Fibroblast of skin of right quadriceps (primary cell): ENCODE measurements at places on chromosomes 2 and 18.

DNA sequence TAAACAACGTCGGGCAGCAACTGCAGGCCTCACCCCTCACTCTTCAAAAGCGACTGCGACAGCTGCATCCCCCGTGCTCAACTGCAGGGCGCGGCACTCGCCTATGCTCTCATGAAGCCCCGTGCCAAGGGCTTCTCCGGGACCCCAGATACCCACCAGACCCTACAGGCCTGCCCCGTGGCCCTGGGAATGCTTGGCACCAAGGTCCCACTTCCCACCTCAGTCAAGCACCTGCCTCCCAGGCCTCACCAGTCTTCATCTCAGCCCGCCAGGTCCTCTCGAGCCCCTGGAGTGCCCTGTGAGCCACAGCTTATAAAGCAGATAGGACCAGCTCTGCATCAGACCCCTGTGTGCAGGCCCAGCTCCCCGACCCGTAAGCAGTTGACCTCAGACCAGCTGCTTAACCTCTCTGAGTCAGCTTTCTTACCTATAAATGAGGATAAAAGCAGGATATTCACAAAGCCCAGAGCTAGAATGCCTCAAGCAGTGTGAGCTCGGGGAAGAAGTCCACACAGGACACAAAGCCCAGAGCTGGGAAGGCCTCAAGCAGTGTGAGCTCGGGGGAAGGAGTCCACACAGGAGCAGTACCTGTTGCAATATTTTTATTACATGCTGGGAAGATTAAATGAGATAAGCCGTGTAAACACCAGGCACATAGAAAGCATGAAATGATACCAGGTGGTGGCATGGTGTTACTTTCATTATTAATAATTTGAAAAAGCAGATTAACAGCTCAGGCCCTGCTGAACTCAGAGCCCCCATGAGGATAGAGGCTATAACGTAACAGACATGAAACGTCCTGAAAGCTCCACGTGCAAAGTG lies 96.9 kb downstream of the HDAC4 start:
- DNase-seq: no peak

DNA sequence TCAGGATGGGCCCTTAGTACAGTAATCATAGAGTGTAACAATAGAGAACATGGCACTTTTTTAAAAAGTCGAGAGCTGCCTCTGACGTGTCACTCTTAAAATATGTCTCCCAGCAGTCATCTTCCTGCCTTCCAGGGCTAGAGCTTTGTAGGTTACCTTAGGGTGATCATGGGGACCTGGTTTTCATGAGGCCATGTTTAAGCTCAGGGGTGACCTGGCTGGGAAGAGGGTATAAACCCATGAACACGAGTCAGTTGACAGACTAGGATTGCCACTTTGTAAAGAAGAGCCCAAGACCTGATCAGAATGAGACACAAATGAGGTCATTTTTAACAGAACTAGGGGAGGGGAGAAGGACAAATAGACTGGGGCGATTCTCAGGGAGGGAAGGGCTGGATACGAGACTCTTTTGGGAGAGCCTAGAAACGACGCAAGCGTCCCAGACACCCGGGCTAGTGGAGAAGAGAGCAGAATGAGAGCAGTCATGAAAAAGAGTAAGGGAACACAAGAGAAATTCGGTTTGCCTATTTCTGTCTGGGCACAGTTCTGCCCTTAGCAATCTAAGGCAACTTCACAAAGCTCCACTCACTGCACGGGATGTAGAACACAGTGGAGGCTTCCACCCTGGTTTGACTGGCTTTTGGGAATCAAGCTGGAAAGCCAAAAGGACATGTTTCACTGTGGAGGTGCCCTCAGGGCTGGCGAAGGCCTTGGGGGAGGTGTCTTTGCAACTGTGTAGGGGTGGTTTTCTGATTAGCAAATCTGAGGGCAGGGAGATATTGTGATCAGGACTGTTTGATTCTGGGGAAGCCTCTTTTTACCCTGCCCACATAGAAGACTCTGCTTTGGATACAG lies 1.8 kb upstream of the RAB31 start:
- DNase-seq: peak; percentile 44

DNA sequence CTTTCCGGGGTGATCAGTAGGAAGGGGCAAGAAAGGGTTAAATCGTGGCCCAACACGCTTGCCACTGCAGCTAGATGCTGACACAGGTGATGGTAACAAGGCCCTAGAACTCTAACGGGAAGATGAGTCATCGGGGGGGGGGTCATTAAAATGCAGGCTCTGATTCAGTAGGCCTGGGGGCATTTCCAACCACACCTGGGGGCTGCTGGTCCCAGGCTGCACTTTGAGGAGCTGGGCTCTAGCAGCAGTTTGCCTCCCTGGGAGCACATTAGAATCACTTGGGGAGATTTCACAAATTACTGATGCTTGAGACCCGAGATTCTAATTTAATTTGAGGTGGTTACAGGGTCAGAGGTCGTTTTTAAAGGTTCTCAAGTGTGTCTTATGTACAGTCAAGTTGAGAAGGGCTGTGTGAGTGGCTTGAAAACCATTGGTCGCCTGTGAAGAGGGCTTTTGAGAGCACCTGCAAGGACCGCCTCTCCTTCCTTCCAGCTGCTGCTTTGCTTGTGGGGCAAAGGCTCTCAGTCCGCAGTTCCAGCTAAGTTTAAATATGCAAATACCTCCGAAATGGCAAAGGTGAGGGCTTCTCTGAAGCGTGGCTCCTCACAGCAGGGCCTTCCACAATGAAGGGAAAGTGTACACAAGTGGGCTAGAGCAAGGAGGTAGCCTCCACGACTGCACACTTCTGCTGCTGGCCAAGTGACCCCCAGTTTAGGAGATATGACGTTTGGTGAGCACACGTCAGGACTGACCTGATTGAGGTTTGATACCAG lies 128.0 kb upstream of the MSH6 start:
- no peak for DNase-seq

DNA sequence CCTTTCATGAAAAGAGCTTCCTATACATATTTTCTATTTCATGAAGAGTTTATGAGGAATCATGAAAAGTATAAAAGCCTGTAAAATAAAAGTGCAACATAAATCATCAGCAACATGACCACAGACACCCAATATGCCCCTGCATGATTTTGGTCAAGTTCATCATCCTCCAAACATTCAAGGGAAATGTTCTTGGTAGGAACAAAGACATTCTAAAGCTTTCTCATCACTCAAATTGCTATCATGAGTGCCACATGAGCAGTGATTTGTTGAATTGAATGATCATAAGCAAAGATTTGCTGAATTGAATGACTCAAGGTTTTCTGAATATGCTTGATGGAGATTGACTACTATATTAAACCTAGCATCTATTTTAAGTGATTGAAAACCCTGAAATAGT lies 172.2 kb downstream of the MBD2 start:
- DNase-seq: no peak

DNA sequence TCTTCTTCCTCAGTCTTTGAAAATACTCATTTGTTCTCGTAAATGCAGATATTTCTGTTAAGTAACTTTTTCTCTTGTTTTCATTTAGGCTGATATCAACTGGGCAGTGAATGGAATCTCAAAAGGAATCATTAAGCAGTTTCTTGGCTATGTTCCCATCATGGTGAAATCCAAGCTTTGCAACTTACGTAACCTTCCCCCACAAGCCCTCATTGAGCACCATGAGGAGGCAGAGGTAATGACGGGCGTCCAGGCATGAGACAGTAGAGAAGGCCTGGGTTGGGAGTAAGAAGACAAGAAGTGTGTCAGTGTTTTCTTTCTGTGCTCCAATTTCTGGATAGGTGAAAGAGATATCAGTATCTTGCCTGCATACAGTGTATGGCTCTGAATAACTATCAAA lies 5.1 kb downstream of the POLR1B start:
- peak; percentile 48 for DNase-seq

DNA sequence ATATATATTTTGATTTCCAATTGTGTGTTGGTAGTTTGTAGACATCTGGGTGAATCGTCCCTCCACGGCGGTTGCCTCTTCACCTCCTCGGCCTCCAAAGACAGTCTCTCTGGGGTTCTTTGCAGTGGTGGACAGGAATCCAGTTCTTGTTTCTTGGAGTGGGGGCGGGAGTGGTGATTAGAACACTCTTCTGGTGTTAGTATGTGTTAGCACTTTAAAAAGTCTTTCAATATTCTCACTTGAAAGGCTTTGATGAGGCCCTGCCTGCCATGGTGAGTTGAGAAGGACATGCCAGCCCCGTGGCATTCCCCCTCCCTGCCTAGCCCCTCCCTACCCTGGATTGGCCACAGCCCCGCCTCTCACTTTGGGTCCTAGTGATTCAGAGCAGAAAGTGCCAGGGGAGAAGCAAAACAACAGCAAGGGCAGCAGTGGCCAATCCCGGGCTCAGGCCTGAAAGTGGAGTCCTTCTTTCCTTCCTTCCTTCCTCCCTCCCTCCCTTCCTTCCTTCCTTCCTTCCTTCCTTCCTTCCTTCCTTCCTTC lies 316.8 kb upstream of the HS6ST1 start:
- DNase-seq: no peak

DNA sequence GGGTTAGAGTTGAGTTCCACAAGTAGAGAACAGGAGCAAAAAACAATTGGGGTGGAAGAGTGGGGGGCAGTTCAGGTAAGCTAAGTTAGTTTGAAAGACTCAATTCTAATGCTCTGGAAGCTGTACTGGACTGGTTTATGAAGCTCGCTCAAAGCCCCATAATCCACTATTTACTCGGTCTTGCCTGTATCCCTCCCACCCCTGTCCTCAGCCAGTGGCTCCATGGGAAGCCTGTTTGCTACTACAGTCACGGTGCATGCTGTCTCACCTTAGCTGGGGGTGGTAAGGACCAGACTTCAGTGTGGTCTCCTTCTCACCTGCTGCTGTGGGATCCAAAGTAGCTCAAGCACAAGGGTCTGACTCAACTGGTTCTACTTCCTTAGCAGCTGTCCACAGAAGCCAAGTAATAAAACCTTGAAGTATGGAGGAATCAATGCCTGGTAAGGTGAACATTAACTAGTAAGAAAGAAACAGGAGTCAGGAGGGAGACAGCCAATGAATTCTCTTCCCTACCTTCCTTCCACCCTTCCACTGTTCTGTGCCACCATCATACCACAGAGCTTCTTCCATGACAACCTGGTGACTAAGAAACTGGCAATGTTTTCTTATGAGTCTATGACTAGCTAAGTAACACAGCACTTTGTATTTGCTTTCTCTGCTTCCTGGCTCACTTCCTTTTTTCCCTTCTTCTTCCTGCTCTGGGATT lies 230.8 kb downstream of the SRBD1 start:
- peak; percentile 34 for DNase-seq

GRCh38 chr2:113144259-113144658 lies 16.9 kb downstream of the IL1RN start:
- no peak for DNase-seq

DNA sequence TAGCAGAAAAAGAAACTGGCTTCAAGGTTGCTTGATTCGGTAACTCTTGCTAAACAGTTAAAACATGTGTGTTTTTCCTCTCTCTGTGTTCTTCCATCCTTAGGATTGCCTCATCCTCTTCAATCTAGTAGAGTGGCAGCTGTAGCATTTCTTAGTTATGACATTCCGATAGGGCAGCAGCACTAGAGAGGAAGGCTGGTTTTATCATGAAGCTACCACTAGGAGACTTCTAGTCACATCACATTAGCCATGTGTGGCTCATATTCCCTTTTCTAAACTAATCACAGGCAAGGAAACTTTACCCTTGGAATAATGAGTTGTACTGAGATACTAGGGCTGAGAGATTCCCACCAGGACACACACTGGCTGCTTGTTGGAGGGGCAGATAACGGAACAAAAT lies 187.6 kb downstream of the DOK6 start:
- no peak for DNase-seq

DNA sequence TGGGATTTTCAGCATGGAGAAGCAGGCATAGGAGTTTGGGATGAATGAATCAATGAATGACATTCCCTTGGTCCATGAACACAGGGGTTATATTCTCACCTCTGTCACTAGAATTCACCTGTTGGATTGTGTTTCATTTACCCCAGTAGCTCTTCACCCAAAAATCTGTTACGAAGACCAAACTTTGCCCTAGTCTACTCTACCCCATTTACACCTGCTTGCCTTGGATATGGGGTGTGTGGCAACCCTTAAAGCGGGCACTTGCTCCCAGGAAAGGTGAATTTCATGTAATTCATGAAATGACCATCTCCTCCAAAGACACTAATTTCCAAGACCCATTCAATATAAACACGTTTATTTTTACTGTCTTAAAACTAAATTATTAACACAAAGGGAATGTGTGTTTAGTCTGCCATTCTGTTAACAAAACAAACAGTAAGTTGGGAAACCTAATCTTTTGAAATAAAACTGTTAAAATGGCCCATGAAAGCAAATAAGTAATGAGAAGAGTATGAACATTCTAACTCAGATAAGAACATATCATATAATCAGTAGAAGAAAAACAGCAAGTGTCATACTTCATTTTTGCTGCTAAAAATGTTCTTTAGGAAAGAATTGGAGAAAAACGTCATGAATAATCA lies 268.0 kb downstream of the NAPG start:
- no peak for DNase-seq

DNA sequence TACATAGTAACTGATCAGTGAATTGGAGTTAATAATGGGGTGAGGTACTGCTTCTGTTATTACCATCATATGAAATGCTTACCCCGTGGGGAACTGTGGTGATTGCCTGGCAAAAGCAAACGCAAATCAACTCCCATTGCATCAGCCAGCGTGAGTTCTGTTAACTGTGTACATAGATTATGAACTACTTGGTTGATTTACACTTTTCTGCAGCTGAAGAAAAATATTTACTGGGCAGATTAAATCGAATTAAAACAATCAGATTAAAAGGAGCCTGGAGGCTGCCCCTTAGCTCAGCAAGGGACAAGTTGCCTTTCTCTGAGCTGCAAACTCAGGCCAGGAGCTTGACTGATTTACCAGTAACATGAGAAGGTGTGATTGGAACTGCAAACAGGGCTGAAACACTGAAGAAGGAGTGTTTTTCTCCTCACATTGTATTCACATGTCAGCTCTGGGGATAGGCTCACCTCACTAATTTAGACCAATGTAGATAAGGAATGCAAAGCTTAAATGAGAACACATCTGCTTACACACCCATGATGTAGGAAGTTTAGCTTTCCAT lies 220.1 kb downstream of the OSR1 start:
- DNase-seq: no peak
